Smooth muscle cell of bladder (primary cell): ENCODE measurements at places on chromosomes 1 and 21. TPM values are rescaled to one million over a fixed set of nuclear protein-coding genes. Genes with fewer than 3 reads are reported as not detected.

RNU1-1 gene
- total RNA-seq: 3,030 and 4,050 TPM in 2 replicates

TESK2 gene
- 3.0 and 3.2 TPM in 2 replicates for total RNA-seq

RGS13 gene
- total RNA-seq: 0.14 and 0.28 TPM in 2 replicates

TMEM183A gene
- 77.9 and 106 TPM in 2 replicates for total RNA-seq

SELE gene
- not detected in 2 replicates for total RNA-seq

DENND2D gene
- 6.3 and 10.1 TPM in 2 replicates for total RNA-seq

HOOK1 gene
- under 0.01 TPM in 1 of 2 replicates, not detected in the other for total RNA-seq

KCNT2 gene
- total RNA-seq: 3.4 and 4.8 TPM in 2 replicates
